ENCODE measurements at places on chromosomes 4 and X.

DNA sequence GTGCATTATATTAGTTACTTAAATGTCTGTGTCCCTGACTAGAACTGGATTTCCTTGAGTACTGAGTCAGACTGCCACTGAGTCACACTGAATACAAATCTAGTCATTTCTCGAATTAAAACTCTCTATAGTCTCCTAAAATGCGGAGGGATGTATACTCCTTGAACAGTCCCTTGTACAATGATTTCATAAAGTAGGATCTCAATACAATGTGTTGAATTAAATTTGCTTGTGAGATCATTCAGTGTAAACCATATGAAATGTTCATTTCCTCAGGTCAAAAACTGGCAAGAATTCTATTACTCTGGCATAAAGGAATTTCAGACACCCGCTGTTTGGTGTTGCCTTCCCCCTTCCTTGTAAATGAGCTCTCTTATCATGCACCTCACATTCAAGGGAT, 17.5 kb upstream of the FAM241A start:
- DNase-seq, result no peak

DNA sequence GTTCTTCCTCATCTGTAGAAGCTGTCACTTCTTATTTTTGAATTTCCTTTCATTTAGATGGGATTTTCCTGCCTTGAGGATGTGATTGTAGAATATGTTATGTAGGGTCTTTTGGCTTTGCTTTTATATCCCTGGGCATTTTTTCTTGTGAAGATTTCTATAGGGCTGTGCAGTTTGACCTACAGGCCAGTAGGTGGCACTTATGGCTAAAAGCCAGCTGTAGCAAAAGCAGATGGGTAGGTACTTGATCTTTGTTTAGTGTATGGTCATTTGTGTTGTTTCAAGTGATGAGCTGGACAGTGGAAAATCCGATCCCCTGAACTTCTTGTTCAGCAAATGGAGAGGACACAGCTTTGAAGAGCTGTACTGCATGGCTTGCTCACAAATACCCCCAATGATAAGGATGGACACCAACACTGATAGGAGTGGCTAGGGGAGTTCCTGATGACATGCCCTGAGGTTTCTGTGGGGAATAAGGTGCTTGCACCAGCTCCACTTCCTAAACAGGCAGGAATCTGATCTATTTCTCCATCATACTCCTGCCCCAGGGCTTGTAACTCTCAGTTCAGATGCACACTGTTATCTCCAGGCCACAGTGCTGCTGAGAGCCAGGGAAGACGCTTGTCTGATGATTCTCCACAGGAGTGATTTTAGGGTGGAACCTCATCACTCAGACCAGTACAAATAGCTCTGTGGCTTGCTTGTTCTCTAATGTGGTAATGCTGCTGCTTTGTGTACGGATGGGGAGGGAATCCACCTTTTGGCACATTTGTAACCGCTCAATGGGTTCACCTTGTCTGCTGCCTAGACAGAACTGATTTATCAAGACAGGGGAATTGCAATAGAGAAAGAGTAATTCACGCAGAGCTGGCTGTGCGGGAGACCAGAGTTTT, 417.1 kb upstream of the MAGEB16 start:
- no peak for DNase-seq

GRCh38 chrX:119417842-119418241, 18.7 kb downstream of the SLC25A43 start:
- DNase-seq, result no peak

GRCh38 chrX:23286731-23287130, 47.9 kb upstream of the PTCHD1 start:
- no peak for DNase-seq

DNA sequence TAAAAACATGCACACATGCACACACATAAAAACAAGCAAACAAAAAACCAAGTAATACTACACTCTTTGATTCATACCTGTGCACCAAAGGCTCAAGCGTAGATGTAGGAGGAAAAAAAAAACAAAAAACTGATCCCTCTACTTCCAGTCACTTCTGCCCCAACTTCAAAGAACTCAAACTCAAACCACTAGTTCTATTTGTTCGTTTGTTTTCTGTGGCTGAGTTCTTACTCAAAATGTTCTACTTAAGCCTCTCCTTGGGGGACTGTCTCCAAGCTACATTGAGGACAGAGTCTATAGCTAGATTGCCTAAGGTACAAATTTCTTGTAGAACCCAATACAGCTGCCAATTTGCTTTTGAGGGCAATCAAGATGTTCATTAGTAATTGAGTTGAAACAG, 171.0 kb upstream of the ATOH1 start:
- DNase-seq, result no peak
